ENCODE measurements at places on chromosomes 12 and 14.

- no peak for DNase-seq
Observed at GRCh38 chr14:78302841-78303240, 132.7 kb downstream of the NRXN3 start.

- DNase-seq: no peak
Observed at GRCh38 chr12:96878704-96879103, 28.4 kb upstream of the NEDD1 start.

DNA sequence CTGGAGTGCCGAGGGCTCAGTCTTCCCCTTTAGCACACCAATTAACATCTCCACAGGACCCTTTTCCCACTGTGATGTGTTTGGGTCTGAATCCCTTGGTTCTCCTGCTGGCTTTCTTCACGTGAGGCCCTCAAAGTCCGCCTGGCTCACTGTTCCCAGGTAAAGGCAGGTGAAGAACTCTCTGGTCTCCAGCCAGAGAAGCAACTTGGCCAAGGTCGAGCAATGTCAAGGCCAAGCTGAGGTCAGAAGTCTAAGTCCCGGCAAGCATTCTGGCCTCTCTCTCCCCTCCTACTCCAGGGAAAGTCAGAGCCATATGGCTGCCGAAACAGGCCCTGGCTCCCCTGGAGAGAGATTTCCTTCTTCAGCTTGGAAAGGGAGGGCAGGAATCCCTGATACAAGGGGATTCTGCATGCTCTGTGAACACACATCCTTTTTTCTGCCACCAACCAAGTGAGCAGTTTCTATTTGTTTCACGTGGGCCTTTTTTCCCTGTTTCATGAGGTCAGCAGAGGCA lies 61.4 kb upstream of the ESRRB start:
- DNase-seq: no peak

GRCh38 chr12:15896867-15897266 lies 14.3 kb upstream of the DERA start:
- no peak for DNase-seq

Data from stimulated activated CD8-positive, alpha-beta memory T cell treated with anti-CD3 and anti-CD28 coated beads, Interleukin-4, amount 100 ng/mL, for 48 hours (primary cell).